ENCODE measurements at places on chromosomes 12 and 14.
A peak's percentile ranks its signal among the peaks of the same experiment; 100 is the strongest.

GRCh38 chr12:27631813-27632491 lies 64.3 kb upstream of the REP15 start:
- no peak for DNase-seq

GRCh38 chr12:47650469-47650868 lies 55.4 kb downstream of the RPAP3 start:
- DNase-seq, result no peak

DNA sequence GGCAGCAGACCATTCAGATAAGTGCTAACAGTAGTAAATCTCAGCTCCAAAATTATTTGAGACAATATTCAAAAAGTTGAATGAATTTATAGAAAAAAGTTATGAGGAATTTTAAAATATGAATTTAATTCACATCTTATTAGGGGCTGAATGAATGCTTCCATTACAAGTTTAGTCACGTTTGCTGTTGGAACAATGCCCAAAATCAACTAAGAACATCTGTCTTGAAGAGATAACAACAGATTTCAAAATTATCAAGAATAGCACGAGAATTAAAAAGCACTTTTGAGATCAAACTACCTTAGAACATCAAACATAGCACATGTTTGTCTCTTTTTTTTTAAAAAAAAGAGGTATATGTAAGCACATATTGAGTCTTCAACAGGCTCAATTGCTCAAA lies 115.4 kb upstream of the PPFIA2 start:
- no peak for DNase-seq

DNA sequence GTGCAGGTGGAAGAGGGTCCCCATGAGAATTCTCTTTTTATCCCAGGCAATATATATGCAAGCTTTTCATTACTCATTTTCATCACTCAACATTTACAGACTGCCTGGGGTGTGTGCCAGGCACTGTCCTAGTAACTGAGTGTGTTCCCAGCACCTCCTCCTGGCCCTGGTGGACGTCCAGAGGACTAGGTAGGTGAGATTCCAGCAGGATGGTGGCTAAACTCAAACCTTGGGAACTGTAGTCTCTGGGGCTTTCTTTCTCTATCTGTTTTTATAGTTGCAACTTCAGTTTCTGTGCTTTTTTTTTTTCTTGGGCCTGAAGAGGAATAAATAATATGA lies 63.8 kb downstream of the SUSD6 start:
- DNase-seq, result no peak

DNA sequence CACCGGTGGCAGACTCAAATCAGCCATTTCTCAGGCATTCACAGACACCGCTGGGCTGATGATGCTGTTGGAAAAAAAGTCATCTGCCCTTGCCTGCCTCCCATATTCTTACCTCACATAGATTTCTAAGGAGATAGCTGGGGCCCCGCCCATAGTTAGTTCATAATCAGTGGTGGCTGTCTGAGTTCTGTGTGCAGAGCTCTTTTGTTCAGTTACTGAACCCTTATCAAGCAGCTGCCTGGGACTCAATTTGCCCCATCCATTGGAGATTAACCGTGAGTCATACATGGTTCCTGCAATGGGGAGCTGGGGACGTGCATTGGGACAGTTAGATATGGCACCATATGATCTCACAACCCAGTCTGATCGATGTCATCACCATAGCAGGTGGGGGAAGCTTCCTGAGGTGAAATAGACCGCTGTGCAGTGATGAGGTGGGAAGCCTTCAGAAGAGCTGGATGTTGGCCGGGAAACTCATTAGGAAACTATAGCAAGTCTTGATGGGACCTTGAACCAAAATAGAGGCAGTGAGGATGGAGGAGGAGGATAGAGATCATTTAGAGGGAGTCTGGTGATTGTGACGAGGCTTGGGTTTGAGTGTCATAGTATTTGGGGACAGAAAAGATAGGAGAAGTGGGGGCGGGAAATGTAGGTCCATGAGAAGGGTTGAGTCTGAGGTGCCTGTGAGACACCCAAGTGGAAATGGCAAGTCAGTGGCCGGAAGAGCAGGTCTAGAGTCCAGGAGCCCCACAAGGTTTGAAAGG lies 147.8 kb downstream of the GCH1 start:
- DNase-seq, result no peak

DNA sequence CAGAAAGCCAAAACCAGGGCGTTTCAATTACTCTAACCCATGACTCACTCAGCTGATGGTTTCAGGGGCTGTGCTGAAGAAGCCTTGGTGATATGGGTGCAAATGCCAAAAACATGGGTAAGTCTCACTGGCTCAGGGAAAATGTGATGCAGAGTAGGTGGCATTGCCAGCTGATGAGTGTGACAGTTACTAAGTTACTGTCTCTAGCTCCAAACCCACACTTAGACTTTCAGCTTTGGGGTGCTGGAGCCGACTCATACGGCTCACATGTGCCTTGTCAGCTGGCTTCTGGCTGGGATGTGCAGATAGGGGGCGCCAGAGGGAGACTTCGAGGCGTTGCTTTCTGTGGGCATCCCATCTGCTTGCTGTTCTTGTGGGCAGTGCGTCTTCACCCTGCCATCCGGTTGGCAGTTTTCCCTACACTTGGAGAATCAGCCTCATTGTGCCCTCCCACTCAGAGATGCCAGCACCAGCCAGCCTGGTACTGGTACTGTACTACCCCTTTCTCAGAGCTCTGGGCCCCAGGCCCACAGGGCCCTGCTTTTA lies 11.1 kb upstream of the KRT7 start:
- DNase-seq, result peak; percentile 15

GRCh38 chr12:2646341-2646740 lies 148.4 kb upstream of the FKBP4 start:
- no peak for DNase-seq

DNA sequence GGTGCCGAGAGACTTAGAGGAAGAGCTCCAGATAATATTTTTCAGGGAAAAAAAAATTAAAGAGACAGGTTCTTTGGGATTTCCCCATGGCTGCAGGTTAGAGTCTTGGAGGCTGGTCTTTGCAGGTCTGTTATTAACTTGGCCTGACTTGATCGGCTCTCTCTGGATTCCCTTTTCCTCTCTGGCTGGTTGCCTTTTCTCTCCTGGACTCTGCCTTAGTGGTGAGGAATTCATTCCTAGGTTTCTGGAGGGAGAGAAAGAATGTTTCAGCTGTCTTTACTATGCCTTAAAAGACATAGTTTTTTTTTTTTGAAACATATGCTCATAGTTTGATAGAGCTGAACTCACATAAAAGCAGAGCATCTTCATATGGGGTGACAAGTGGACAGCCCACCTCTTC lies 336.3 kb downstream of the BMP4 start:
- no peak for DNase-seq
